ENCODE measurements at places on chromosomes 2 and 18.

DNA sequence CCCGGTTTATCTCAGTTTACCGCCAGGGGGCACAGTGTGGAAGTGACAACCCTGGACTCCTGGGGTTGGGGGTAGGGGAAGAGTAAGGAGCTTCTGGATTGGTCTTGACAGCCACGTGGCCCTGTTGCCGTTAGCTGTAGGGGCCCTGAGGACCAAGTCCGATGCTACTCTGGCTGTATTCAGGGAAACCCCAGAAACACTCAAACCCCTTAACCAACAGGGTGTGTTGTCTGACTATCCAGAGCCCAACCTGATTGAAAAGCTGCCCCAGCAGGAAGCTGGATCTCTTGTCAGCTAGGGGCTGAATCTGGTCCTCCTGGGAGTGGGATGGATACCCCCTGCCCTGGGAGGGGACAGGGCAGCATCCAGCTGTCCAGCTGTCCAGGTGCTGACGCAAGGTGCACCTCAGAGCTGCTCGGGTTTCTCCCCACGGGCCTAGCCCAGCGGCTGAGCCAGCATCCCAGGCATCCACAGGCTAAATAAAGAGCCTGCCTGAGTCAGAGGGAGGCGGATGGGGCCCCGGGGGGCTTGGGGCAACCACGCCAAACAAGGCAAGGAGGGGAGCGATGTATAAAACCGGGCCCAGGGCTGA lies 3.1 kb upstream of the GMPPA start:
- DNase-seq, result peak; percentile 77

DNA sequence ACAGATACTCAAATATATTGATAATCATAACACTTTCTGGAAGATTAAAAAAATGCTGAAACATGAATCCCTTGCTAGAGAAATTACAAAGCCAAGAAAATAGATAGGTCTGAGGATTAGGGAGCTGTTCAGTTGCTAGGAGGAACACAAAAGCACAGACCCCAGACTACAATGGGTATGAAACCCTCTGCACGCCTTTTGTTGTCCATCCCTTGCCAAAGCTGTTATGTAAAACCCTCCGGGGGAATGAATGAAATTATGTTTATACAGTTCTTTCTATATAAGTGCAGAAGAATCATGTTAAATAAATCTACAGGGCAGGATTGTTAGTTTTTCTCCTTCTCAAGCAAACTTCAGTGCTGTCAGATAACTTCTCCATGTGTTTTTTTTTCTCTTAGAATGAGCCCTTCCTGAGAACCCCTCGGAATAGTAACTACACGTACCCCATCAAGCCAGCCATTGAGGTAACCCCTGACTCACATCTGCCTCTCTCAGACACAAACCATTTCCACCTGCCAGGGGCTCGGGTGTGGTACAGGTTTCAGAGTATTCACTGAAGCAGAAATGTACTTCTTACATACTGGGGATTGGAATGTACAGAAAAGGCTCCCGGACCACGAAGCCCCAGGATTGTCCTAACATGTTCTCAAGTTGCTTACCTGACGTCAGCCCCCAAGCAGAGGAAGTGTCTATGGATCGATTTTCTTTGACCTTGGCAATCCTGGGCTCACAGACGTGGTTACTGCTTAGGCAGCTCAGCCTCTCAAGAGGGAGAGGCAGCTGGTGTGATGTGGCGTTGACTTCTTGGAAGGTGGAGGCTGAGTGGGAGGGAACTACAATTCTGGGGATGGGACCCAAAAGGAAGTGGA lies 118.0 kb downstream of the PLB1 start:
- DNase-seq, result peak; percentile 95

GRCh38 chr2:156999661-157000060 lies 257.8 kb upstream of the GALNT5 start:
- no peak for DNase-seq

DNA sequence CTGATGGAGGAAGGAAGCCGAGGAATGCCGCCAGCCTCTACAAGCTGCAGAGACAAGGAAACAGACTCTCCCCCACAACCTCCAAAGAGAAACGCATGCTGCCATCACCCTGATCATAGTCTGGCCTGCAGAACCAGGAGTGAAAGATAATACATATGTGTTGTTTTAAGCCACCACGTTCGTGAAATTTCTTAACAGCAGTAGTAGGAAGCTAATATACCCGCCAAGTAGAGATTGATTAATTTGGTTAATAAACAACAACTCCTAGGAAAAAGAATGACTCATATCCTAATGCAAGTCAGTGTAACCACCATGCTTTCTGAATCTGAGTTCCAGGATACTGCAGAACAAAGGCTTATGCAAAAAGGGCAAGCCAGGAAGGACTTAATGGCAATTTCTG lies 36.6 kb downstream of the LONRF2 start:
- DNase-seq, result peak; percentile 93

DNA sequence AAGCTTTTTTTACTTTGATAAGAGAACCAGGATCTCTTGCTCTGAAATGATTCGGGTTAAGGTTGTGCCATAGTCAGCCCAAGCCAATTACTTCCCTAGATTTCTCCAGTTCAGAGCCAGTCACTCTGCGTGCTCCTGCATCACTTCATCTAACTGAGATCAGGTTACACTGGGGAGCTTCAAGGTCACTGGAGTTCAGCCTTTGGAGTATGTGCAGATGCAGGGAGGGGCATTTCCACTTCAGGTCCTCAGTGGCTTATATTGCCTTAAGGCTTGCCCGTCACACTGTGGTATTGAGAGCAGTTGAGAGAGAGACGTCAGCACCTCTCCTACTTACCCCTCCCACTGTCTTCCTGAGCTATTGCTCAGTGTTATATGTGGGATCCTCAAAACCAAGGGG lies 317.8 kb downstream of the EPHA4 start:
- peak; percentile 11 for DNase-seq

- DNase-seq, result no peak
These were observed 86.7 kb downstream of the VIT start for GRCh38 chr2:36783246-36783645.

GRCh38 chr18:36249392-36249791 lies 48.1 kb upstream of the FHOD3 start:
- DNase-seq, result no peak

DNA sequence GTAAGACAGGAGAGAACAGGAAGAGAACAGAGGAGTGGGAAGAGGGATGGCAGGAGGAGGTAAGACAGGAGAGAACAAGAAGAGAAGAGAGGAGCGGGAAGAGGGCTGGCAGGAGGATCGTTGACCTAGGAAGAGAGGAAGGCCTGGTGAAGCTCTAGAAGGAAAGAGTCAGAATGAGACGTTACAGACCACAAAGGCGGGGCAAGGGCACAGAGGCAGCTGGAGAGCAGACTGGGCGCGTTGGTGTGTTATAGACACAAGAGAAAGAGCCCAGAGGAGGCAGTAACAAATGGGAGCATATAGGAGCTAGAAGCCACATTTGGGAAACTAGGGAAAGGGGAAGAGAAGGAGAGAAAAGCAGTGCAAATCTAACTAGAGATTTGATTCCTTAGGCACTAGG lies 26.6 kb downstream of the PTRHD1 start:
- no peak for DNase-seq

DNA sequence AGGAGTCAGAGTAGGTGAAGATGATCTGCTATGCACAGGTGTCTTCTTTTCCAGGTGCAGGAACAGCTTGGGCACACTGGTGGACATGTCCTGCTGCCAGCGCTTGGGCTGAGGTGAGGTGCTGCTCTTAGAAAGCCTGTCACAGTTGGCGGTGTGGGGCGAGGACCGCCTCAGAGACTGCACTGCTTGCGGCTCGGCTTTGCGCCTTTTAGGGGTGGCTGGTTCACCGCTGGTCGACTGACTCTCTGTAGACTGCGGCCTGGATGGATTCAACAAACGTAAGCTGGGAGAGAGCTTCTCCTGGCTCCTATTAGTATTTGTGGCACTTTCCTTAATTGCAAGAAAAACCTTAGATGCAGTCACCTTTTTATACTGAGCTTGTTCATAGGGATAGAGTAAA lies 1.7 kb downstream of the MSL3B start:
- DNase-seq, result no peak

- DNase-seq, result no peak
These were observed 58.4 kb upstream of the TMEM247 start for GRCh38 chr2:46420945-46421344.

GRCh38 chr2:98828793-98829371 lies 98.0 kb upstream of the MGAT4A start:
- no peak for DNase-seq

- DNase-seq, result no peak
These were observed 1.8 kb upstream of the EVA1A start for GRCh38 chr2:75562513-75562864.

GRCh38 chr2:206619011-206619410 lies 23.3 kb upstream of the FAM237A start:
- no peak for DNase-seq

DNA sequence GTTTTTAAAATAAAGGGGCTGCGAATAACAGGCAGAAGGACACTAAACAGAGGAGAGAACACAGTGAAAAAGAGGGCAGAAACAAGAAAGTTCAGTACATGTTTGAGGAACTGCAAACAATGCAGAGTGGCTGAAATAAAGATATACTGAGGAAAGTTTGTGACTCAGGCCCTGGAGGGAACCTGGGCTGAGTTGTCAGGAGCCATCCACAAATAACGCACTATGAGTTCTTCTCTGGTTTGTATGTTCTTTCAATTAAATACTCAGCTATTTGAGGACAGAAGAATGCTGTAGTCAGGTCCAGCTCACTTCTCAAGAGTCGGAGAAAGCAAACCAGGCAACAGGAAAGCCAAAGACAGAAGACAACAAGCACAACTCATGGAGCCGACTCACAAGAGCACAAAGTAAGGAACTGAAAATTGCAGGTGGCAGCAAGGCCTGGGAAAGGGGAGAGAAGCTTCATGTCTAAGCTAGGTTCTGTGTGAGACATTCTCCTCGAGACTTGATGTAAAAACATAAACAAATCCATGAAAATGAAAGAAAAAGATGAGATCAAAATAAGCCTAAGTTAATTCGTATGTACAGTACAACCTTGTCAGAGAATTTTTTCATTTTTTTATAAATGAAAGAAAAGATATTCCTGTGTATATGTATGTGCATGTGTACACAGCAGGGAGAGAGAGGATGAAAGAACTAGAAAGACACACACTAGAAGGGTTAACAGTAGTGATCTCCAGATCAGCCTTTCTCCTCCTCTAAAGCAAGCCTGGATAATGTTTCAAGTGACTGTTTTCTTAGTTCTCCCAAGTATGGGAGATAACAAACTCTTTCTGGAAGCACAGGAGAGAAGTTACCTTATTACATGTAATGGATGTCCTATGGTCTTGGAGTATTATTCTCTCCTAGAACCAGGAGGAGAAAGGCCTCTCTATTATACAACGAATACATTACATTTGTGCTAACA lies 41.5 kb downstream of the CHN1 start:
- DNase-seq, result no peak

DNA sequence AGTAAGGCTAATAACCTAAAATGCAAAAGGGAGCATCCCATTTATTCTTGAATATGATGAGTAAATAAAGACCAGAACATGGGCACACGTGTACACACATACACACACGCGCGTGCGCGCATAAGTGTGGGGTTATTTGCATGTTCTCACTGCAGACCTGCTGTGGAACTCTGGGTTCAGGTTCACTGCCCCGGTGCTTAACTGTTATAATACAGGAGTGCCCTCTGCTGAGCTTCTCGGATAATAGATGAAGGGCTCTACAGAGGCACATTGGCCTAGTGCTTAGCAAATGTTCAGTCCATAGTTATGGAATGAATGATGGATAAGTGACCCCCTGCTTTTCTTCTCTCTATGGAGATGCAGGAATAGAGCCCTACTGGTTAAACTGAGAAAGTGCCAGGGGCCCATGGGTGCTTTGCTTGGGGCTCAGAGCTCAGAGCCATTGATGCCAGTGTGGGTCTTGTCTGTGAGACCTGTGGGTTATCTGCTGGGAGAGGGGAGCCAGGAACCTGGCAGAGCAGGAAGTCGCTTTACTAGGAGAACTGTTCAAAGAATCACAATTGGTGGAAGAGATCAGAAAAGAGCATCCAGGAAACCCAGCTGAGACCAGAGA lies 3.6 kb upstream of the ARL4C start:
- peak; percentile 63 for DNase-seq

GRCh38 chr2:144675331-144675730 lies 155.4 kb upstream of the ZEB2 start:
- no peak for DNase-seq

- DNase-seq, result no peak
These were observed 925.7 kb downstream of the EPHA4 start for GRCh38 chr2:220646424-220646823.

- no peak for DNase-seq
These were observed 10.6 kb upstream of the SFT2D3 start for GRCh38 chr2:127690696-127691095.

GRCh38 chr18:79506191-79507075 lies 110.7 kb downstream of the NFATC1 start:
- no peak for DNase-seq

GRCh38 chr2:206584323-206585116 lies 57.8 kb upstream of the FAM237A start:
- DNase-seq, result no peak

GRCh38 chr2:144237830-144238627 lies 281.9 kb downstream of the ZEB2 start:
- DNase-seq, result no peak

DNA sequence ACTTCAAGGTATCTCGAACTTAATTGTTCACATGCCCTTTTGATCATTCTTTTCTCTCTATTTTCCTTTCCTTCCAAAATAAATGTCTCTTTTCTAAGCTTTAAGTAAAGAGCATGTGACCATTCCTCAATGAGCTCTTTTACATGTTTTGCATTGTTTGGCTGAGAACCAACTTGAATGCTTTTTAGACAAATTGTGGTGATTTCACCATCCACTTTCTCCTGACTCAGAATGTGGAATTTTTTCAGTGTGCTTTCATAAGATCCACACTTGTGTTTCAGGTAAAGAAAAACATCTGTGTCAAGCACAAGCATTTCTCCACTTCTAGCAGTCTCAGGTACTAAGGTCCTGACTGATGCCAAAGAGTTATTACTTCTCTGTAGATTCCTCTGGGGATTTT lies 10.7 kb downstream of the RBM43 start:
- DNase-seq, result peak; percentile 85

DNA sequence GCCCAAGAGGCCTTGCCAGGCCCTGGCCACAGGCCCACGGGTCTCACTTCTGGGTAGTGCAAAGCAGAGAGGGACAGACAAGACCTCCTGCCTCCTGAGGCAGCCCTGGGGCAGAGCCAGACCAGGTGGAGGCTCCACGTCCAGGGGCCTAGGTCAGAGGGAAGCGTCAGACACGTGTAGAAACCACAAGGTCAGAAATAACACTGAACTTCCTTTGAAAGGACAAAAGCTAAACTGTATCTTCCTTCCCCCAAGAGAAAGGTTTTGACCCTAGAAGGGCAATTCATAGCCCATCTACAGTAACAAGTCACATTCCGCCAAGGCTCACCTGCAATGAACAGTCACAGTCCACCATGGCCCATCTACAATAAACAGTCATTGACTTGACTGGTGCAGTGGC lies 17.9 kb downstream of the SDC1 start:
- DNase-seq, result no peak

DNA sequence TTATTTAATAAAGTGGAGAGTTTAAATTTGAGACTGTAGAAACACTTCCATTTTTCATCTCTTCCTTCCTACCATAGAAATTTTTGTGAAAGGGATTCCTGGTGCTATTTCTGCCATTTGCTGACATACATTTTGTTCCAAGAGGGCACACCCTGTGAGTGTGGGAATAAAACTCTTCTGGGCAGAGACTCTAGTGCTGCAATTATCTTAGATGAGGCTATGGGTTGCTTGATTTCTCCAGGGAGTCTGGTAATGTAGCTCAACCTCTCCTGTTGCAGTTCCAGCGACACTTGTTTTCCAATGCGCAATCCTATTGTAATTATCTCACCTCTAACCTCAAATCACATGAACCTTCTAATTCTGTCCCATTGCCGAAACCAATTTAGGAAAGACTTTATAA lies 60.1 kb upstream of the ZSWIM2 start:
- DNase-seq, result no peak

GRCh38 chr2:234444893-234445292 lies 52.0 kb downstream of the ARL4C start:
- peak; percentile 98 for DNase-seq
